ENCODE measurements at places on chromosomes 1 and 21.

DNA sequence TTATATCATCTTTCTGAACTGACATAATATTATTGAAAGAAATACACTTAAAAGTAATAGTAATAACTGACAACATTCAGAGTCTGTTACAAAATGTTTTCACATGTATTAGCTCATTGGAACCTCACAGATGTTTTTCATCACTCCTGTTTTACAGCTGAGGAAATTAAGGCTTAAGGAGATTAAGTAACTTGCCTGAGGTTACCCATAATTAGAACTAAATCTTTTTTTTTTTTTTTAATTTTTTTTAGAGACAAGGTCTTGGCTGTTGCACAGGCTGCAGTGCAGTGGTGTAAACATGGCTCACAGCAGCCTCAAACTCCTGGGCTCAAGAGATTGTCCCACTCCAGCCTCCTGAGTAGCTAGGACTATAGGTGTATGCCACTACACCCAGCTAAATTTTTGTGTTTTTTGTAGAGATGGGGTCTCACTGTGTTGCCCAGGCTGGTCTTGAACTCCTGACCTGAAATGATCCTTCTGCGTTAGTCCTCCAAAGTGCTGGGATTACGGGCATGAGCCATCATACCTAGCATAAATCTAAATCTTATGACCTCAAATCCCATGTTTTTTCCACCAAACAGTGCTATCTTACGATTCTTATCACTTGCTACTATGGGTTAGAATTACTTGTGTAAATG, 64.7 kb upstream of the MACF1 start:
- no peak for DNase-seq

GRCh38 chr1:43069461-43070050, 102.5 kb downstream of the EBNA1BP2 start:
- no peak for DNase-seq

GRCh38 chr21:44923480-44924084, 2.9 kb upstream of the ITGB2 start:
- DNase-seq, result no peak

GRCh38 chr1:40739455-40740008, 44.1 kb upstream of the KCNQ4 start:
- no peak for DNase-seq

DNA sequence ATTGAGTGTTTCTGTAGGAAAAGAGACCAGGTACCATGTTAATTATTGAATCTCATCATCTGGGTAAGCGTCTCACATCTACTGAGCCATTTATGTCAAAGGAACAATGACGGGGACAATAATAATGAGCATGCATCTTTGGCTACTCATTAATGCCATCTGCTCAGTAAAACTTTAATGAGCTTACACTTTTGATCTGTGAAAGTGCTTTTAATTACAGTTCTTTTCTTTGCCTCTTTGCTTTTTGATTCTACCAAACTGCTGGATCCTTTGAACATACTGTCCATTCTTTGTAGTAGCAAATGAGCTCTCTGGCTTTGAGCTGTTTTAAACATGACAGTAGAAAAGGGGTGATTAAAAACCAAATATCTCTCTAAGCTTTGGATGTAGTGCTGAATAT, 181.2 kb upstream of the IVNS1ABP start:
- no peak for DNase-seq

DNA sequence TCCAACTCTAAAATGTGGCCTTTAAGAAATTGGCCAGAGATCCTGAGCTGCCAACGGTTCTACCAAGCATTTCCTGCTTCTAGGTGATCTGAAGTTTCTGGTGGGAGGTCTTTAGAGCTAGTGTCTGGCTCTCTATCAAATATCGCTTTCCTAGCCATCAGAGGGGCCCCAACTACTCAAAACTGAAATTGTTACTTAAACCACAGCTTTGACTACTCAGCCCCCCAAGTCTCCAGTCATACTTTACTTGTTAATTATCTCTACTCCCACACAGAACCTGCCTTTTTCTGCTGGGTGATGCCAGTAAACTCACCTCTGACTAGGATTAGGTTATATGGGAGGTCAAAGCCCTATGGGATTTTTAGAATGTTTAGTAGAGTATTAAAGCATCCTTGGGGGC, 95.1 kb downstream of the FASLG start:
- no peak for DNase-seq

GRCh38 chr1:5975133-5975880, 16.9 kb downstream of the NPHP4 start:
- DNase-seq, result peak; percentile 10

GRCh38 chr1:212775241-212775640, 16.3 kb downstream of the NSL1 start:
- no peak for DNase-seq

- no peak for DNase-seq
These were observed 625 bp upstream of the DARS2 start for GRCh38 chr1:173823781-173824314.
